ENCODE measurements at places on chromosomes 16 and 17. TPM values are rescaled to one million over a fixed set of nuclear protein-coding genes. Genes with fewer than 3 reads are reported as not detected.

Gene CLDN7
- 2.0 TPM for total RNA-seq

Gene E4F1
- total RNA-seq: 28.6 TPM

Gene PITPNM3
- total RNA-seq: 2.2 TPM

Gene MEOX1
- total RNA-seq: not detected

Gene SPATA32
- total RNA-seq: 0.16 TPM

Gene COG8
- 25.0 TPM for total RNA-seq

Gene PERCC1
- not detected for total RNA-seq

Gene SLC2A4
- 0.57 TPM for total RNA-seq

Gene ABCA9
- total RNA-seq: not detected

Gene C16orf96
- total RNA-seq: not detected

Gene FBXW10
- 0.86 TPM for total RNA-seq

Gene LYZL6
- not detected for total RNA-seq

Gene ALOX15
- total RNA-seq: not detected

Gene GLP2R
- 7.5 TPM for total RNA-seq

Gene ST6GALNAC2
- total RNA-seq: 0.23 TPM

Gene KIF2B
- total RNA-seq: not detected

Gene KRTAP9-7
- total RNA-seq: not detected

Gene USH1G
- 0.08 TPM for total RNA-seq

Gene ZNF19
- total RNA-seq: 1.8 TPM

Gene ASB16
- total RNA-seq: 0.32 TPM

Gene ZNF500
- 8.9 TPM for total RNA-seq

Gene KRTAP9-8
- total RNA-seq: not detected

Gene SKAP1
- total RNA-seq: 0.45 TPM

Gene CMTM2
- total RNA-seq: not detected

Gene DNAH3
- 0.33 TPM for total RNA-seq

Gene TOM1L1
- total RNA-seq: 34.4 TPM

Gene UNC13D
- 6.2 TPM for total RNA-seq

Gene PDIA2
- 0.11 TPM for total RNA-seq

Gene ZFPM1
- 8.1 TPM for total RNA-seq

Gene NDUFAF8
- total RNA-seq: 232 TPM

Gene ABCA10
- 0.07 TPM for total RNA-seq

Gene MSL1
- total RNA-seq: 64.8 TPM

Gene HLF
- total RNA-seq: 0.23 TPM

Gene VMO1
- total RNA-seq: 0.68 TPM

Gene RAP1GAP2
- total RNA-seq: 22.5 TPM

Gene CD300A
- total RNA-seq: not detected

Gene SEZ6
- 0.10 TPM for total RNA-seq

Gene ASPA
- not detected for total RNA-seq

Gene WNK4
- 1.1 TPM for total RNA-seq

Gene SLC35G6
- total RNA-seq: not detected

Gene SPNS3
- not detected for total RNA-seq

Gene VTN
- total RNA-seq: 22.7 TPM

Gene CEP295NL
- 0.18 TPM for total RNA-seq

Gene GRIN2A
- total RNA-seq: not detected

Gene MYO15A
- total RNA-seq: 0.73 TPM

Gene GPR139
- total RNA-seq: not detected

Gene KATNB1
- total RNA-seq: 19.7 TPM

Data from A549 treated with Mapracorat at 1 μM for 4 hours (cell line).